ENCODE measurements at places on chromosomes 12 and 14.
A peak's percentile ranks its signal among the peaks of the same experiment; 100 is the strongest.

GRCh38 chr12:128043317-128043716 is 223.7 kb upstream of the TMEM132C start:
- DNase-seq = no peak

DNA sequence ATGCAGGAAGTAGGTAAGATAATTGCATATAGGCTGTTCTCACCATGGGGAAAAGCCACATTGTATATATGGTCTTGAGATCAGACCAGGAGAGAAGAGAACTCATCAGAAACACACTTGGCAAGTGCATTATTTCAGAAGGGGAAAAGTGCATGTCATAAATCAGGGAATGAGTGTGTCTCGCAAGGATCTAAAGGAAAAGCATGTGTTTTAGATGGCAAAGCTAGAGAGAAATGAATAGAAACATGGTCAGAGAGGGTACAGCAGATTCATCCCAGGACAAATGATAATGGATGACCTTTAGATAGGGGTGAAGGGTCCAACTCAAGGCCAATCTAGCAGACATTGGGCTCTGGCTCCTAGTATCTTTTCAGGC is 230.2 kb upstream of the NAV3 start:
- DNase-seq = no peak

- DNase-seq = no peak
These were observed 19.4 kb downstream of the OTOGL start for GRCh38 chr12:80118565-80119324.

DNA sequence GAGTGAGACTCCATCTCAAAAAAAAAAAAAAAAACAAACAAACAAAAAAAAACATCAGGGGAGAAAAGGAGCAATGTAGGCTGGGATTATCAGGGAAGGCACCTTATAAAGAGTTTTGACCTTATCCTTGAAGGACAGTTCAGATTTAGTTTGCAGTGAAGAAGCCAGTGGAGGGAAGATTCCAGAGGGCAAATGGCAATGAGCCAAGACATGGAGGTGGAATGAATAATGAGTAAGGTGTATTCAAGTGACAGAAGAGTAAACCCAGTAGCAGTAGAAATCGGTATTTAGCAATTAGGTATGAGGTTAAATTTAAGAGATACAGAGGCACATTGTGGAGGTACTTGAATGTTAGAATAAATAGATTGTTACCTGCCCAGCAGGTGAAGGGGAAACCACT is 2.2 kb upstream of the DUSP16 start:
- DNase-seq = no peak

DNA sequence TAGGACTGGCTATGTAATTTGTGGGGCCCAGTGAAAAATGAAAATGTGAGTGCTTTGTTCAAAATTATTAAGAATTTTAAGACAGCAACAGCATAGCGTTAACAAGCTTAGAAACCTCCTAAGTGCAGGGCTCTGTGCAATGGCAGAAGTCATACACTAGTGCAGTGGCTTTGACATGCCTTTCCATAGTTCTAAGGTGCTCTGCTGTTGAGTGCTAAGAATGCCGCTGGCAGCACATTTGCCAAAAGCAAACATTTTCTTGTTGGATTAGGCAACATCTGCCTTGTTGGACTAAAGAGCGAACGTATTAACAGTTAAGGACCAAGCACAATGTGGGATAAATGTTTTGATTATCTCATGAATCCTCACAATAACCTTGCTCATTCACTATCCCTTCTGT is 244.9 kb upstream of the PDE3A start:
- DNase-seq = no peak

GRCh38 chr14:59530349-59530748 is 46.0 kb downstream of the JKAMP start:
- no peak for DNase-seq

- DNase-seq = no peak
These were observed 424.2 kb downstream of the ETNK1 start for GRCh38 chr12:23049180-23049579.

GRCh38 chr14:98230411-98230810 is 1041.6 kb downstream of the BCL11B start:
- no peak for DNase-seq

GRCh38 chr14:94483071-94483451 is 7.1 kb upstream of the SERPINA9 start:
- no peak for DNase-seq

GRCh38 chr12:70365648-70366518 is at the start of gene KCNMB4:
KCNMB4 (plus strand) TSS chr12:70366290; CDS start chr12:70366735, 445 bp downstream.
- peak; percentile 70 for DNase-seq

DNA sequence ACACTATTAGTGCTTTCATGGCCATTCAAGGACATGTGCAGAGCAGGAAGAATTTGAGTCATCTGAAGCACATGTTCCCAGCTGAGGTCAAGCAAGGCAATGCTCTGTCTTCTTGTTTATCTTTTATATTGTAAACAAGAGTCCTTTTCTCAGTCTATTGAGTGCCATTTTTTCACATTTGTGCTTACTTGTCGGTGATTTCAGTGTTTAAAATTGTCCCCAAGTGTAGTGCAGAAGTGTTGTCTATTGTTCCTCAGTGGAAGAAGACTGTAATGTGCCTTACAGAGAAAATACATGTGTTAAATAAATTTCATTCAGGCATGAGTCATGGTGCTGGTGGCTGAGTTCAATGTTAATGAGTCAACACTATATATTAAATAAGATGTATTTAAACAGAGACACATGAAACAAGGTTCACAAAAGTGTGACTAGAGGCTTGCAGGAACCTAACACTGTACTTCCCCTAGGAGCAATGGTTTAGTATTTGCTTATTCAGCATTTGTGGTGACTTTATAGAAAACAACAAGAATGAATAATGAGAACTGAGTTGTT is 391.1 kb downstream of the LRIG3 start:
- no peak for DNase-seq

DNA sequence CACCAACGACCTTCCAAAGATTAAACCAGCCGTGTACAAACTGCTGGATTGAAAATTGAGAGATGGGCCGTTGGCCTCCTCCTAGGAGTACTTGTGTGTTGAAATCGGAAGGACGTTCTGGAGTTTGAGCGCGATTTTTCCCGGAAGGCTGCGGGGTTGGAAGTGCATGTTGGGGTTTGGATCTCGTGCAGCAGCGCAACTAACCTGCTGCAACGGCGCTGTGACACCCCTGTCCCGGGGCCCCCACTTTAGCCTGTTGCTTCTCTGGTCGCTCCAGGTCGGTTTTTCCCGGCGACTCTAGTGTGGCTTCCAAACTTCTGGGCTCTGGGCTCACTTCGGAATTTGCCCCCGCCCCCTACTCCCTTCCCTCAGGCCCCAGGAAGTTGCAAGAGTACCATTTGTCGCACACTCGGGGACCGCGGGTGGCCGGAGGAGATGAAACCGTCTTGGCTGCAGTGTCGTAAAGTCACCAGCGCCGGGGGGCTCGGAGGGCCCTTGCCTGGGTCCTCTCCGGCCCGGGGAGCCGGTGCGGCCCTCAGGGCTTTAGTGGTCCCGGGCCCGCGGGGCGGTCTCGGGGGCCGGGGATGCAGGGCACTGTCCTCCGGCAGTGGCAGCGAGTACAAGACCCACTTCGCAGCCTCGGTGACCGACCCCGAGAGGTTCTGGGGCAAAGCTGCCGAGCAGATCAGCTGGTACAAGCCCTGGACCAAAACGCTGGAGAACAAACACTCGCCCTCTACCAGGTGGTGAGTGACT is at the start of gene ACSS3:
ACSS3 (plus strand) TSS at position 394 of the 756 bp plus-strand sequence; CDS start at position 436, 42 bp downstream.
- no peak for DNase-seq

DNA sequence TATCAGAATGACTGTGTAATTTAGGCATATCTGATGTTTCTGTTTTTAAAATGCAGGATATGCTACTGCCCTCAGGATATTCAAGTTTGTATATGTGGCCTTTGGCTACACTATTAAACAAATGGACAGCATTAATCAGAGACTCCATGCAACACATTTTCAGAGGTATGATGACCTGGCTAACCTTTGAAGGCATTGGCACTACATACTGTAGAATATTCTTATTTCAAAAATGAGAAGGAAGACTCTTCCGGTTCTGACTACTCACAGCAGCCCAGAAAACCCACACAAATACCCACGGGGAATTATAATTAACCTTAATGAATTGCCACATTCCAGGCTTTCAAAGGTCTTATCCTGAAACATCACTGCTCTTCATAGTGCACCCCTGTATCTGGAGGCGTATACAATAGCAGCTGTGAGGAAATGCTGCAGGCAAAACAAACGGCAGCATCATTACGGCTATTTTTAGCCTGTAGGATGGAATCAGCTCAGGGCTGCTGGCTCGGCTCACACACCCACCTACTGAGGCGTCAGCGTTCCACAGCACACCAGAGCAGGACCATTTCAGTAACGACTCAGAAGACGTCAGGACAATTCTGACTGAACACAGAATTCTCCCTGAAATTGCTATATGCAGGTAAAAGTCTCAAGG is 648.5 kb downstream of the RPS29 start:
- DNase-seq = no peak

DNA sequence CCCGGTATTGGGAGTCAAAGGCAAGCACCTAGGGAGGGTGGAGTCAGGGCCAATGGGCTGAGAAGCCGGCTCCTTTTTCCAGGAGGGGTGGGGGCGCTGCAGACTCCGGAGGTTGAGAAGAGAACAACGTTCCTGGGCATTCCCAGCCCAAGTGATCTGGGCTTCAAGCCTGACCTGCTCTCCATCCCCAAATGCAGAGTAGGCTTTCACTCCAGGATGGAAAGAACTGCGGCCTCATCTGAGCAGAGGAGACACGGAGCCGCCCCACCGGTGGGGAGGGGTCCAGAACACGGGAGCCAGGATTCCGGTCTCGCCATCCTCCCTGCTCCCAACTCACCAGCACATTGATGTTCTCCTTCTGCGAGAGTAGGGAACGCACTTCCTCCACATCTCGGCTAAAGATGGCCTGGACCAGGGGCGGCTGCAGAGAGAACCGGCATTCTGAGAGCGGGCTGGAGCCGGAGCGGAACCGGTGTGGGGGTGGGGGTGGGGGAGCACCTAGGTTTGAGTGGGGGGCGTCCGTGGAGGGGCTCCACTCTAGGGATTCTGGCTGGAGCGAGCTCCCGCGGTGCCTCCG is 605 bp downstream of the ANKRD52 start:
- no peak for DNase-seq

DNA sequence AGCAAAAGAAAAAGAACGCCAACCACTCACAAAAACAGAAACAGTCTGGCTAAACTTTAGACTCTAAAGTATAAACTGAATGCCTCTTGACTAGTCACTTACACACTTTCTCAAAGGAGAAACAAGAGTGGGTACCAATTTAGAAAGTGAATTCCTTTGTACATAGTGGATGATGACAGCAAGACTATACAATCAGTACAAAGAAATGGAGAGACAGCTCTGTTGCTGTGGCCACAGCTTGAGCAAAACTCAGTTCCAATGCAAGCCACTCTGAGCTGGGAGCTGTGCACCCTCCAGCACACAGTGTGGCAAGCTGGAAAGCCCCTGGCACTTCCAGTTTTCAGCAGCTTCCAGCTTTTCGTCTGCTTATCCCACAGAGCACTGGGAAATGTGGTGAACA is 21.7 kb downstream of the NT5DC3 start:
- no peak for DNase-seq

DNA sequence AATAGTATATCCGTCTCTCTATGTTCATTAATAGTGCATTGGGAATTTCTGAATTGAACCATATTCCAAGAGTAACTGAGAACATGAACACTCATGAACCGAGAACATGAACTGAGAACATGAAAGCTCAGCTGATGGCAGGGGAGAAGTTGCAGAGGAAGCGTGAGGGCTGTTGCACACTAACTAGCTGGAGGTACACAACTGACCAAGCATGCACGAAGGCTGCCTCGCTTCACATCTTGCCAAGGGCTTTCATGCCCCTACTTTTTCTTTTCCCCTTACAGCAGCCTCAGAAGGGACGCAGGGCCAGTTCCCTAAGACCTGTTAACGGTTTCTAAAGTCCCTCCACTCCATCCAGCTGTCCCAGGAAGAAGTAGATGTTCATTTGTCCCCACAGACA is 4.3 kb downstream of the RNASE1 start:
- no peak for DNase-seq

GRCh38 chr12:47032644-47033043 is 46.8 kb upstream of the PCED1B start:
- DNase-seq = no peak

GRCh38 chr14:99119554-99120525 is 152.2 kb downstream of the BCL11B start:
- DNase-seq = no peak

GRCh38 chr12:13205809-13206559 is 9.5 kb downstream of the EMP1 start:
- no peak for DNase-seq

- no peak for DNase-seq
These were observed 53.9 kb upstream of the NUDT4 start for GRCh38 chr12:93323625-93324329.

DNA sequence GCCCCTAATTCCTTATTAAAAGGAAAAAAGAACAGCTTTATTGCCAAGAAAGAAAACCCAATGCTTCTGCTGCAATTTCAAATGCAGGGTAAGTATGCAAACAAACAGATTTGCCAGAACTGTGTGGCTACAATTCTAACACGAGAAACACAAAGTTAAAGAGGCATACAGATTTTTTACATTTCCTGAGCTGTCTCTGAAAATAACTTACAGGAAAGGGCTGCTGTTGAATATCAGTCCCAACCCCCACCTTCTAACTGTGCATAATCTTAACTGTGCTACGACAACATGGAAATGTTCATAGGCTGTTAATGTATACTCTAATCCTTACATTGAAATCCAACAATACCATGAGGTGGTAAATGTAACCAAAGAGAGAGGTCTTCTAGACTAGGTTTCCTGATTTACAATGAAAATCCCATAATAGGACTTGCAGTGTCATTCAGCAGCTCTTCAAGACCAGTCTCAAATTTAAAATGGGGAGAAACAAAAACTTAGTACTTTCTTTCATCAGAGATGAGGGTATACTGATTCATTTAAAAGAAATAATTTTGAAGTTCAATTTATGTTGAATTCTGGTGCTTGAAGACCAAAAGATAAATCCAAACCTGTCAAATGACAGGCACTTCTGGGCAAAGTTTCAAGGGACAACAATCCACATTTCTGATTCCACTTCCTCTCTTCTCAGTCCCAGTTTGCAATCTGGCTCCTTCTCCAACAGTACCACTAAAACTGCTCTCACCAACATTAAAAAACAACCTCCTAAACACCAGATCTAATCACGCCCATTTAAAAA is 14.4 kb downstream of the FGD6 start:
- DNase-seq = no peak

DNA sequence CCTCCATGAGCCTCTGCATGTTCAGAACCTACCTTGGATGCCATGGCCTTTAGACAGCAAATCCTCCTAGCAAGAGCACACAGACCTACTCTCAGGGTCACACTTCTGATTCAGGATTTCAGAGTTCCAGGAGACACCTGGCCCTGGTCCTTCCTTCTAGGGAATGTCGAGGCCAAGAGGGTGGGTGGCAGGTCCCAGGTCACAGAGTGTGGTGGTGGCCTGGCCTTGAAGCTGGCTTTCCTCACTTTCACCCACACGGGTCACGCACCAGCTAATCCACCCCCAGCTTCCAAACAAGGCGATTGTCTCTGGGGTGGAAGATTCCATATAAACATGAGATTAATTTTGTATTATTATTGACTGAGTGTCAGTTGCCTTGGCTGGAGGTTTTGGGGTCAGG is 328.3 kb upstream of the RTL1 start:
- DNase-seq = no peak

- DNase-seq = no peak
These were observed 18.0 kb downstream of the TUBA1A start for GRCh38 chr12:49170924-49171323.
